CD4-positive, alpha-beta T cell treated with Interleukin-1 beta for 1 hour (primary cell): ENCODE measurements at places on chromosomes 13 and 19.
A peak's percentile ranks its signal among the peaks of the same experiment; 100 is the strongest.

- DNase-seq, result peak; percentile 9
These were observed 3.1 kb downstream of the NCAN start for GRCh38 chr19:19214892-19215291.

DNA sequence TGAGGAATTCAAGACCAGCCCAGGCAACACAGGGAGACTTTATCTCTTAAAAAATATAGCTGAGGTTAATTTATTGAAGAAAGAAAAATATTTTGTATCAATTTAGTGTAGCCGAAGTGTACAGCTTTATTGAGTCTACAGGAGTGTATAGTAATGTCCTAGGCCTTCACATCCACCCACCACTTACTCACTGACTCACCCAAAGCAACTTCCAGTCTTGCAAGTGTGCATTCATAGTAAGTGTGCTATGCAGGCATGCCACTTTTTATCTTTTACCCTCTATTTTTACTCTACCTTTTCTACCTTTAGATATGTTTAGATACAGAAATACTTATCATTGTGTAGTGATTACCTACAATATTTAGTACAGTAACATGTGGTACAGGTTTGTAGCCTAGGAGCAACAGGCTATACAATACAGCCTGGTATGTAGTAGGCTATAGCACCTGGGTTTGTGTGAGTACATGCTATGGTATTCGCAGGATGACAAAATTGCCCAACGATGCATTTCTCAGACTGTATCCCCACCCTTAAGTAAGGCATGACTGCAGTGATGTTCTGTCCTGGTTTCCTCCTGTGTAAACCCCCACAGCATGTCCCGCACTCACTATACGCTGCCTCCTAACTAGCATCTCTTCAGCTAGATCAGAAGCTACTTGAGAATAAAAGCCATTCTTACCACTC, 15.3 kb upstream of the ATP12A start:
- DNase-seq, result no peak

GRCh38 chr13:33193428-33193974, 92.1 kb downstream of the STARD13 start:
- no peak for DNase-seq

DNA sequence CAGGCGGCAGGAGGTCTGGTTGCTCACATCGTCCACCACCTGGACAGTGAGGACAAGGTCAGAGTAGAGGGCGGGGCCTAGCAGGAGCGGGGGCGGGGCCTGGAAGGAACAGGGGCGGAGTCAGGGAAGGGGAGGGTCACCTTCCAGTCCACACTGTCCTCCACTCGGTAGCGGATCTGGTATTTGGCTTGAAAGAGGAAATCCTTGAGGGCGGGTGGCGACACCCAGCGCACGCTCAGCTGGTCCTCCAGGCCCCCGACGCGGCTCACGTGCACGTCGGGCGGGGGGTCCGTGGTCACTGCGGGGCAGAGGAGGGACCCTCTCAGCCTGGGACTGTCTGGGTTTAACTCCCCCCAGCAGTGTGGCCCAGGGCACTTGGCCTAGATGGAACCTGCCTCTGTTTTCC, 8.2 kb downstream of the REX1BD start:
- DNase-seq, result no peak

- no peak for DNase-seq
These were observed 14.6 kb downstream of the PLD3 start for GRCh38 chr19:40363069-40363468.

DNA sequence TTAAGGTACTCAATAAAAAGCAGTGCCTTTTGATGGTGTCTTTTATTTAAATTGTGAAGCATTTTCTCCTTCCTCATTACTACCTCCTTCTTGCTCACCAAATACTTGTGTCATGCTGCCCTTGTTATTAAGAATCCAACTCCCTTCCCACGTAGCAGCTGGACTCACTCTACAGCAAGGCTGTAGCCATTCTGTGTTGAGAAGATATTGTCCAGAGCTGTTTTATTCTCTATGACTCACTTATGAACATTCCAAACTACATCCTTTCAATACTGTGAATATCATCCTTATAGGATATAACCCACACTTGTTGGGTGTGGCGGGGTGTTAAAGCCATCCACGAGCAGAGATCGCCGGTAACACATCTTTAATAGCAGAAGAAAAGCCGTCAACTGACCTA, 1671.5 kb upstream of the SLC10A2 start:
- DNase-seq, result no peak

GRCh38 chr13:94549232-94550061, 46.5 kb downstream of the TGDS start:
- peak; percentile 94 for DNase-seq

GRCh38 chr19:11324079-11324661, 15.3 kb downstream of the RAB3D start:
- peak; percentile 79 for DNase-seq

- no peak for DNase-seq
These were observed at the start of gene COX7A1 for GRCh38 chr19:36152352-36153091. Gene COX7A1, minus strand, starts transcription at chr19:36152447. Its CDS starts 40 bp downstream, at chr19:36152407.

GRCh38 chr13:47233734-47234133, 336.9 kb upstream of the HTR2A start:
- DNase-seq, result no peak

GRCh38 chr13:28622286-28622685, 36.6 kb upstream of the POMP start:
- DNase-seq, result no peak

- DNase-seq, result no peak
These were observed 54.0 kb upstream of the IRS2 start for GRCh38 chr13:109840201-109840892.

DNA sequence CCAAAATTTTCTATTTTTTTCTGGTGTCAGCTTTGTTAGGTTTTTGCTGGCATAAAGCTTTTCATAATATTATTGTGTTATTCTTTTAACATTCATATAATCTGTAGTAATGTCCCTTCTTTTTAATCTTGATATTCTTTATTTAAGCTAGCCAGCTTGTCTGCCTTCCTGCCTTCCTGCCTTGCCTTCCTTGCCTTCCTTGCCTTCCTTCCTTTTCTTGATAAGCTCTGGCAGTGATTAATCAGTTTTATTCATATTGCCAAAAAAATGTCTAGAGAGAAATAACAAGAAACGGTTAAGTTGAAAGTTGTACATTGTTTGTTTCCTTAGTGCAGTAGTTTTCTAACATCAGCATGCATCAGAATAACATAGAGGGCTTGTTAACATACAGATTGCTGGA, 257.5 kb downstream of the MAB21L1 start:
- DNase-seq, result no peak

DNA sequence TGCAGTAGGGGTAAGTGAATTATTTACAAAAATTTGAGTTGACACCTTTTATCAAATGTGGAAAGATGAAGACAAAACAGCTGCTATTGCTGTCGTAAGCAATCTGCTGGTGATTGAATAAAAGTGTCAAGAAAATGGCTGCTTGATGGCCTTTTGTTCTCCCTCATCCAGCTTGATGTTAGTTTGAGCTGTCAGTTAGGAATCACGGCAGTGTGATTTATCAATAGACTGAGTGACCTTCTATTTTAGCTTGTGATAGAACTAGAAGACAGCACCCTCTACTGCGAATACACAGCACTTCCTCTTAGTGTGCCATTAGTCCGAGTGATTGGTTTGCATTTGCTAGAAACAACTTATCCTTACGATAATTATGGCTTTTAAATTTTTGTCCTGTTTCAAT, 76.3 kb downstream of the MZT1 start:
- no peak for DNase-seq

DNA sequence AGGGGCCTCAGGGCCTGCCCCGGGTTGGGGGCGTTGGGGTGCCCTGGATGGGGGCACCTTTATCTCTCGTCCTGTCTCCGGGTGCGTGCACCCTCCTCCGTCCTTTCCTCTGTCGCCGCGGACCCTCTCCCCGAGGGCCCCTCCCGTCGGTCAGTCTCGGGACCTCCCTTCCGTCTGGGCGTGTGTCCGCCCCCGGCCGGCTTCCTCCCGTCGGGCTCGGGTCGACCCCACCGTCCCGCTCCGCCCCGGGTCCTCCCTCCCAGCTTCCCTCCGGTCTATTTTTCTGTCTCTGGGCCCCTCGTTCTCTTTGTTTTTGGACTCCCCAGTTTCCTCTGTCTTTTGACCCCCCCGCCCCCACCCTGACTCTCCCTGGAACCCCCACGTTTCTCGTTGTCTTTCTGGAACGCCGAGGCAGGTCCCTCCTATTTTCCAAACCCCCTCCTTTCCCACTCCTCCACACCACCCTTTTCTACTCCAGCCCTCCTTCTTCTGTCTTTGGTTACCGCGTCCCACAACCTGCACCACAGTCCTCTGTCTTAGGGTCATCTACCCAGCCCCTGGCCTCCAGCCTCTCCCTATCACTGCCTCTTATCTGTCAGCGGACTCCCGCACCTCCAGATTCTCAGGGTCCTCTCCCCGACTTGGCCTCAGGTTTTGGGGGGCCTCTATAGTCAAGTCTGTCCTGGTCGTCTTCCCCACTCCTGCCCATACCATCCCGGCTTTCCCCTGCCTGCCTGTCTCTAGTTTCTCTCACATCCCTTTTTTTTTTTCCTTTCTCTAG, 757 bp downstream of the EGLN2 start:
- no peak for DNase-seq

DNA sequence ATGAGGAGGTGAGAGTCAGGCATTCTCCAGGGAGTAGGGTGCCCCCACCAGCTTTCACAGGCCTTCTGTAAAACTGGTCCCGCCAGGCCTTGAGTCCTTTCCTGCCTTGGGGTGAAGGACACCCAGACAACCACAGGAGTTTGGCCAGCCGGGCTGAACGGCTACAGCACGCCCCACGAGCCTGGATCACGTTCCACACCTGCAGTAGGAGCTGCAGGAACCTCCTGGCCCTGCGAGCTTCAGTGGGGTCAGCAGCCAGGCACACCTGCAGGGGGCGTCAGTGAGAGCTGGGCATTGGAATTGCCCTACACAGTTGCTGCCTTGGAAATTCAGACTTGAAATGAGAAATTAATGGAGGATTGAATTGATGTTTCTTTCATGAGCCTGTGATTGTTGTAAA, 45.7 kb downstream of the COL4A2 start:
- no peak for DNase-seq

- no peak for DNase-seq
These were observed 72.9 kb downstream of the SLC10A2 start for GRCh38 chr13:102993348-102993747.

GRCh38 chr19:4586245-4586644, 26.8 kb upstream of the SEMA6B start:
- no peak for DNase-seq

DNA sequence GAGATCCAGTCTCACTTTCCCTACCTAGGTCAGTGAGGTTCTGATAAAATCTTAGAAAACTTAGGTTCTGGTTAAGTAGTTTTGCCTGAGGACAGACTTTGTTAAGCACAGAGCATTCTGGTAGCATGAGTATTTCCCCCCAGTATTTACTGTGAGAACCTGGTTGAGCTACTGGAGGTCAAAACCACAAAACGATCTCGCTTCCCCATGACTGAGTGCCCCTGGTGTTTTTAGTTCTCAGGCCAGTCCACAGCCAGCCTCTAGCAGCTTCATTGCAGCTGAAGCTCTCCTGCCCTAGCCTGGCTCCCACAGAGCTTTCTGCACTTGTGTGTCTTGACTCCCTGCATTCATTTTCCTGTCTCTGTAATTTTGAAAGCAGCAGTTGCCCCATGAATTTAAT, 1138.2 kb downstream of the UQCRFS1 start:
- DNase-seq, result no peak

- no peak for DNase-seq
These were observed 573 bp upstream of the ZNF614 start for GRCh38 chr19:52028780-52029123.

DNA sequence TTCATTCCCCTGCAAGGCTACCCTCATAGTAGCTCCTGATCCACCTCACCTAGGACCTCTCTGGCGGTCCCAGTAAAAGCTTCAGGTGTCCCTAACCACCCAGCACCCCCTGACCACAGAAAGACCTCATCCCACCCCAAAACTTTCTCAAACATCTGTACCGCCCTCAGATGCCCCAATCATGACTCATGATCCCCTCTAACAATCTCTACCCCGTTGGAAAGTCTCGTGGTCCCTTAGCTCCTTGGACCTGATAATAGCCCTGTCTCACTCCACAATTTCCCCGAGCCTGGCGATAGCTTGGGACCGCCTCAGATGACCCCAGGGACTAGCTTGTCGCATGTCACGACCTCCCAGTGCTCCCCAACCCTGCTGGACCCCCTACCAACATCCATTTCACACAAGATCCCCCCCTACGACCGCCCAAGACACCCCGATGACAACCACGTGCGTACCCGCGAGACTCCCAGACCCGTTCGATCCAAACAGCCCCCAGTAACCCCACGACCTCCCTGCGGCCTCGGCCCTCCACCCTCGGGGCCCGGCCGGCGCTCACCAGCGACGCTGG, 450 bp downstream of the NDUFA11 start:
- no peak for DNase-seq

- DNase-seq, result no peak
These were observed 4.0 kb downstream of the RDH13 start for GRCh38 chr19:55058781-55059610.

DNA sequence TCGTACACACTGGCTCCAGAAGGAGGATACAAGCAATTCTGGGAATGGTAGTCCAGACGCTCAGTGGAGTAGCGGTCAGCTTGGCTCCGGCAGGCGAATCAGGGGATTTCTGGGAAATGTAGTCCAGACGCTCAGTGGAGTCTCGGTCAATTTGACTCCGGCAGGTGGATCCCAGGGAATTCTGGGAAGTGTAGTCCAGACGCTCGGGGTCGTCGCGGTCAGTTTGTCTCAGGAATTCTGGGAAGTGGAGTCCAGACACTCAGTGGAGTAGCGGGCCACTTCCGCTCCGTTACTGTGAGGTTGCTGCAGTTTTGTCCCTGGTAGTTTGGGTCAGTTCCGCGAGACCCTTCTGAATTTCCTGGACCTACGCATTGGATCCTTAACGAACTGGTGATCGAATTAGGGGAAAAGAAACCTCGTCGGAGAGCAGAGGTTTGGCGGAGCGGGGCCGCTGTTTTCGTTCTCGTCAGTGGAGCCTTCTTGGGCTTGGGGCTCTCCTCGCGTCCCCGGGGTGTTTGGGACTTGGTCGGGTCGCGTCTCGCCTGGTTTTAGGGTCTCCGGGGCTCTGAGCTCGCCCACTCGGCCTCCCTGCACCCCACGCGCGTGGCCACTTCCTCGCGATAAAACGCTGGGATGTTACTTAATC, at the start of gene ZNF225:
Gene ZNF225, plus strand, starts transcription at position 262 of the 646 bp plus-strand sequence. CDS start 2,429 bp downstream, outside the sequence.
- DNase-seq, result peak; percentile 92

GRCh38 chr13:67554746-67555452, 324.8 kb upstream of the PCDH9 start:
- DNase-seq, result no peak

DNA sequence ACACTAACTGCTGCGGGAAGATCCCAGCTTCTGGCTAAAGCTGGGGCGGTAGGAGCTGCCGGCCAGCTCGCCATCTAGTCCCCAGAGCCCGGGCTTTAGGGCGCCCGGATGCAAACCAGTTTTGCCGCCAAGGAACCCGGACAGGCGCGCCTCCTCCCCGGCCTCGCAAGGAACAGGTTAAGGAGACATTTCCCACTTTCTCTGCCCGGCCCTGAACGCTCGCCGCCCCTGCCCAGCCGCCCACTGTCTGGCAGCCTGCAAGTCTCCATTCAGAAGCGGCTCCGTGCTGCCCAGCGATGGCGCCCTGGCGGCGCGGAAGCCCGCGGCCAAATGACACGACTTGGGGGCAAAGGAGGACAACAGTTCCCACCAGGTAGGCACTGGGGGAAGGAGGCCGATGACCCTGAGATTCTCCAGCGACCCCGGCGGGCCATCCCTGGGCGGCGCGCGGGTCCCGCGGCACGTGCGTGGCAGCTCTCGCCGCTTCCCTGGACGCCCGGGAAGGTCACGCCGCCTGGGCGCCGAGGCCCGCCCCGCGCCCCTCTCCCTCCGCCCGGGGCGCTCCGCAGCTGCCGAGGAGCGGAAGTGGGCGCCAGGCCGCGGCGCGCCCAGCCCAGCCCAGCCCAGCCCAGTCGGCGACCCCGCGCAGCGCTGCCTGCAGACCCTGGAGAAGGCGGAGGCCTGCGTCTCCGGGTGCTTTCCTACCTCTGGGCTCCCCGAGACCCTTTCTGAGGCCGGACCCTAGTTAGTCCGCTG, 42.2 kb upstream of the HNRNPA1L2 start:
- DNase-seq, result no peak
